Stimulated activated CD4-positive, alpha-beta T cell treated with anti-CD3 and anti-CD28 coated beads, Interleukin-1b, Interleukin-23, amount 100 ng/mL, for 4 hours (primary cell): ENCODE measurements at places on chromosomes 5 and 9.
A peak's percentile ranks its signal among the peaks of the same experiment; 100 is the strongest.

DNA sequence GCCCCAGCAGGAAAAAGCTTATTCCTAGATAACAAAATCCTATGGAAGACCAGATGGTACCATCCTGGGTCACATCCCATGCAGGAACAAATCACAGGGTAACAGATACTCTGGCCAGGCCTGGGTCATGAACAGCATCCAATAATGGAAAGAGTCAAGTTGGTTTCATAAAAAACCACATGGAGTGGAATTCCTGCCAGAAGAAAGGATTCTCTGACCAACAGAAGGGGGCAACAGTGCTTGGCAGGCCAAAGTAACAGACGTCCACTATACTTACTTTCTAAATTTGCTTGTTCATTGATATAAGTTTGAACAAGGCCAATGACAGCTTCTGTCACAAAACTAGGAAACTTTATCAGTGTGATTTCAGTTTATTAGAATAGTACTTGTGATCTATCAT is 273.5 kb downstream of the ARRDC3 start:
- DNase-seq, result no peak

DNA sequence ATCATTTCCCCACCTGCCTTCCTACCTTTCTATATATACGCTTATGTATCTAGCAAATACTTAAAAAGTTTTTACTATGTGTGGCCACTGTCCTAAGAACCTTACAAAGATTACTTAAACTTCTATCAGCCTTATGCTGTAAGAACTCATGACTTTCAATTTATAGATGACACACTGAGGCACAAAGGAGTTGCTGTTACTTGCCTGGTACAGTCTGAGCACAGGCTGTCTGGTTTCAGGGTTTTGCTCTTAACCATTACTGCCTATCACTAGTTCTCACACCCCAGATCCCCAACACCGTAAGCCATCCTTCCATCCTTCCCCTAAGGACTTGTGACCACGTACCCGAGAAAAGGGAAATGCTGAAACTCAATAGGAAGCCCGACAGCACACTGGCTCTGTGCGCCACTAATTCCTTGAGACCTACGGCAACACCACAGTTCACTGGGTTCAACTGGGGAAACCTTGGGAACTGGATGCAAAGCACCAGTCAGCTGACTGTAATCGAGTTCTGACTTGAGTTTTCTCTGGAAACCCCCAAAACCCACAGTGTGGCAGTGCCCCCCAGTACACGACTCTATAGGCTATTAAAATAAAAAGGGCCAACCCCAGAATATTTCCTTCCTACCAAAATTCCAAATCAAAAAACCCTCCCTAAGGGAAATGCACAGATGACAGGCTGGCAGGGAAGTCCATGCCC is 56.0 kb downstream of the AUH start:
- DNase-seq, result no peak

- no peak for DNase-seq
These were observed 36.4 kb upstream of the GAS1 start for GRCh38 chr9:86983620-86984259.

DNA sequence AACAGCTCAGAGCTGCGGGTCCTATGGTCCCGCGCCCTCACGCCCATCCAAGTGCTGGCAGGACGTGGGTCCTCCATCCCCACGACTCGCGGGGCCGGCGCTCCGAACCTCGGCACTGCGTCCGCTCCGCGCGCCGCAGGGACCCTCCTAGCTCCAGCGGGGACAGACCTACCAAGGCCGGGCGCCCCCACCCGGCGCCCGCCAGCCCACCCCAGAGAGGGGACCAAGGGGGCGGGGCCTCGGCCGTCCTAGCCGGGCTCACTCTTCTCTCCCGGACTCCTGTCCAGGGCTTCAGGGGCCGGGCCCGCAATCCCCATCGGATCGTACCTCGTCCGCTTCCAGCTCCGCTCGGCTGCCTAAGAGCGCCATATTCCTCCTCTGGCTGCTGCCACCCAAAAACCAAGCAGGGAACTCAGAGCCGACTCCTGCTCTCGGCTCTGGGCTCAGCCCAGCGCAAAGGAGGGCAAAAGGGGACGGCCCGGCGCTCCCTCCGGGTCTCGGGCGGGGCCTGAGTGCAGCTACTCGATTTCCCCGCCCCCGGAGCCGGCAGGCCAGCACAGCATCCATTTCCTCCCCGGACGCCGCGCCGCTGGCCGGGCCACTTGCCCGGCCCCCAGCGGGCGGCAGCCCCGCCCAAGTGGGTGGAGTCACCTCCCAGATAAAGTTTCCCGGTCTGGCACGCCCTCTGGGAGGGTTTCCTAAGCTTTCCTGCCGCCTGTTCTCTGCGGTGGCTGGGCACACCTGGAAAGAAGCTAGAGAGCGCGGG is at the start of gene TTC39B:
Gene TTC39B, minus strand, starts transcription at position 460 of the 766 bp plus-strand sequence. Its CDS starts 91 bp downstream, at position 369.
- peak; percentile 44 for DNase-seq

GRCh38 chr5:32458880-32459495 is 14.4 kb upstream of the ZFR start:
- no peak for DNase-seq

GRCh38 chr5:136210259-136210658 is 17.3 kb upstream of the SMIM32 start:
- DNase-seq, result no peak

DNA sequence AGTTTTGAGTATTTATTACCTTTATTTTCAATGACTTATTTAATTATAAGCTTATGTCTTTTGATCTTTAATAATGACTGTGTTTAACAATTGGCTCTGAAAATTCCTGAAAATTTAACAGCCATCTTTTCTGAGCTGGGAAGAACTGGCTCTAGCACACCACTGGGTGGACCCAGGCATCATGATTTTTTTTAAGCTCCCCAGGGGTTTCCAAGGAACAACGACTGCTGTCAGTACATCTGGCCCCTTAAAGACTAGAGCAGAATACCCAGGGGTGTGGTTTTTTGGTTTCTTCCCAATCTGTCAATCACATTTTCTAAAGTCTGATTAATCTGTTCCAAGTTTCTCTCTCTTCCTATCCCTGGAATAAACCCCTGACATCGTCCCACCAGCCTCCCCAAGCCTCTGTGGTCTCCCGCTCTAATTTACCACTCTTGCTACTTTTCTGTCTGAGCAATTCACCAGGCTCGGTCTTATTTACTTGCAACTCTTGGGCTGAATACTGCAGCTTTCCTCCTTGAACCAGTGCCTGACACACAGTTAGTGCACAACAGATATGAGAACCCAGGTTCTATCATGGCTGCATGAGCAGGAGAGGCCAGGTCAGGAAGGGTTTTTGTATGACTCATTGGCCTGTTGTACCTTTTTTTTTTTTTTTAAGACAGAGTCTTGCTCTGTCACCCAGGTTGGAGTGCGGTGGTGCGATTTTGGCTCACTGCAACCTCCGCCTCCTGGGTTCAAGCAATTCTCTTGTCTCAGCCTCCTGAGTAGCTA is 321.9 kb downstream of the ZSWIM6 start:
- DNase-seq, result no peak

DNA sequence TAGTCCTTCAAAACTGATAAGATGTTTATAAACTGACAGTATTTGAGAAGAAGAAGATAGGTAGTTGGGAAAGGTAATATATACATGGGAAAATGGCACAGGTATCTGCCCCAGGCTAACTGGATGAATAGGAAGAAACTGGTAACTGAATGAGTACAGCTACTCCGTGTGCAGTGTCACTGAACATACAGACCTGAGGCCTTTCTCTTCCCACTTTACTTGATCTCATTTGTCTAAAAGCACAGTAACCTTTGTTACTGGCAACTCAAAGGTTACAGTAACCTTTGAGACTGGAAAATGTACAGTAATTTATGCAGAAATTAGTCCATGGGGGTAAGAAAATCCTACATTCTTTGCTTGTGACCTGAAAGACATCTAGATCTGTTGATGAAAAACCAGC is 735.0 kb upstream of the RIOK2 start:
- no peak for DNase-seq

DNA sequence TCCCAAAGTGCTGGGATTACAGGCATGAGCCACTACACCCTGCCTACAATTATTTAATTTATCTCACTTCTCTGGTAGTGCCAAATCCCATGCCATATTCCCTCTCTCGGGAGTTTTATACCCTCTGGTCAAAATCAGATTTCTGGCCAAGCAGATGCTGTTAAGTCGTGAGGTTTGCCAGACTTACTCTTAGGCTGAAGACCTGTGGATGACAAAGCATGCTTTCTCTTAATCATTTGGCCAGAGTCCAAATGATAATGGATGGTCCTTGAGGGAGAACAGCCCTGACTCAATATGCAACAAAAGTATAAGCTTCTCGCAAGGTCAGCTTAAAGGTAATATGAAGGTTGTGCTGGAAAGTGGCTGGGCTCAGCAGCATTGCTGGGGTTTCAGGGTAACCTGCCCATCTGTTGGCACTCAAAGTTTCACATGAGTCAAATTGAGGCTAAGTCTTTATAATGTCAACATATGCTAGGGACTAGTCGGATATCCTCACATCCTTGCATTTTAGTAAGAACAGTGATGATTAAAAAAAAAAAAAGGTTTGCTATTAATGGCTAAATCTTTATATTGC is 280.1 kb downstream of the KIF4B start:
- no peak for DNase-seq

GRCh38 chr9:92385953-92386352 is 18.4 kb downstream of the OGN start:
- DNase-seq, result no peak

- DNase-seq, result no peak
These were observed 167.8 kb downstream of the GABRB2 start for GRCh38 chr5:161378701-161379100.

- DNase-seq, result no peak
These were observed 1100.9 kb upstream of the CDH6 start for GRCh38 chr5:30092548-30092947.
